K562 (cell line): ENCODE measurements at places on chromosomes 7 and 10. TPM values are rescaled to one million over a fixed set of nuclear protein-coding genes. Genes with fewer than 3 reads are reported as not detected.

HERC4 gene
- 26.3 and 29.8 TPM in 2 replicates for total RNA-seq

ZNF736 gene
- total RNA-seq, result 8.8 and 11.4 TPM in 2 replicates

CACNA2D1 gene
- 0.45 and 0.49 TPM in 2 replicates for total RNA-seq

FXYD4 gene
- total RNA-seq, result not detected in 2 replicates

ALOX5 gene
- 0.92 and 2.0 TPM in 2 replicates for total RNA-seq

TFPI2 gene
- total RNA-seq, result 0.11 TPM in 1 of 2 replicates, not detected in the other

DNA sequence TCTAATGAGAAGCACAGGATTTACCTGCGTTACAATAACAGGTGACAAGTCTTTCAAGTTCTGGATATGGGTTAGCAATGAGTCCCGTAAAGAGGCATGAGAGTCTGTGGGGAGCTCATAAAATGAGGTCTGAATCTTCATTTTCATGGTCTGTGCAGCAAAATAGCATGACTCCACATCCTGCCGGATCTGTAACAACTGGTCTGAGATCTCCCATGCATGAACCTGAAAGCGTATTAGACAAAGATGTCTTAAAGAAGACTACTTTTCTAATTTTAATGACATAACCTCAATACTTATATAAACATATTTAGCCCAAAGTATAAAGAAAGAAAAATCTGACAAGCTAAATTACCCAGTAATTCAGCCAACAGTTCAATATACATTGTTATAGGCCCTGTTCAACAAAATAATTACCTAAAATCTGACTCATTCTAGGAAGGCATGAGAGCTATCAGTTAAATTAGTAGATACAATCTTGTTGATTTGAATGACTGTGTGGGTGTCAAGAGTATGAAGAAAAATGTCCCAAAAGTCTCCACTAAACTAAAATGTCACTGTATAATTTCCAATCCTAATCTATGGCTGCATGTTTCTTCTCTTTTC is 36.9 kb downstream of the TNPO3 start:
- no peaks in the 10 kb centered on the region for H3K27me3 ChIP-seq
- DNase-seq, result no peak
- no peaks in the 10 kb centered on the region for H3K4me1 ChIP-seq
- H3K36me3 ChIP-seq, result peaks cover 61% of the 10 kb centered on the region

DNA sequence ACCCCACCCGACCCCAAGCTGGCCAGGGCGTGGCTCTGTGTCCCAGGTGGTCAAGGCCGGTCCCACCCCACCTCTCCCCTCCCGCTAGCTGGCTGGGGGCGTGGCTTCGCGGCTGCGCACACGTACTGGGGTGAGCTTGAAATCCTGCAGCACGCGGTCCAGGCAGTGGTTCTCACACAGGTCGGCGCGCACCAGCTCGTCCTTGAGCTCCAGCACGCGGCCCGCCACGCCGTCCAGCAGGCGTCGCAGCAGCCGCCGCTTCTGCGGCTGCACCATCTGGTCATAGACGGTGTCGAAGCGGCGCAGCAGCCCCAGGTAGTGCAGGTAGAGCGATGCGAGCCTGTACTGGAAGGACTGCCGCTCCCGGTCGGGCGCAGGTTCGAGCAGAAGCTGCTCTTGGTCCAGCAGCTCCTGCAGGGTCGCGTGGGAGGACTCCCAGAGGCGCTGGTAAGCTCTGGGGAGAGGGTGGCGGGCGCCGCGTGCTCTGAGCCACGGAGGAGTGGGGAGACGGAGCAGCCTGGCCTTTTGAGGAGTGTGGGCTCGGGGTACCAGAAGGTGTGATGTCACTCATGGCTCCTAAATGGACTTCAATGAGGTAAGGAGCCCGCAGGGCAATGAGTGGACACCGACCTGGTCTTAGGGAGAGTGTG is 5.8 kb downstream of the H2BK1 start:
- peak; percentile 78 for DNase-seq
- no peak overlapping the region for H3K4me3 ChIP-seq
- no peaks in the 10 kb centered on the region for H3K36me3 ChIP-seq
- peaks cover 15% of the 10 kb centered on the region for H3K4me1 ChIP-seq

GRCh38 chr7:42877862-42878261 is 34.0 kb downstream of the C7orf25 start:
- H3K4me1 ChIP-seq, result peaks cover 8% of the 10 kb centered on the region
- DNase-seq, result no peak
- no peaks in the 10 kb centered on the region for H3K36me3 ChIP-seq
- H3K27ac ChIP-seq, result no peak overlapping the region

DNA sequence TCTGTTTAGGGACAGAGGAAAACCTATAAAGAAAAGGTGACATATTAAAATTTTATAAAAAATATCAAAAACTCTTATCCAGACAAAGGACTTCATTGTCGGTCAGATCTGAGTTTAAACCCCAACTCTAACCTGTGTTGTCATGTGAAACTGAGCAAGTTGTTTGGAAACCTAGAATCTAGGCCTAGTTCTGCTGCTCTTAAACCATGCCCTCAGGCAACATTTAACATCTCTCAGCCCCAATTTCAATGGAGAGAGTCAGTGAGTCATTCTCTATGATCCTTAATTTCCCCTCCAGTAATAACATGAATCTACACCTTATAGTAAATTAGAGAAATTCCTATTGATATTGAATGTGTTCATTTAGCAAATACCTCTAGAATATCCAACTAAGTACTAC is 192.3 kb downstream of the IMMP2L start:
- peaks cover 6% of the 10 kb centered on the region; the same call in 2 of the 3 replicates for H3K4me1 ChIP-seq
- H3K27me3 ChIP-seq, result no peaks in the 10 kb centered on the region
- DNase-seq, result no peak
- no peak overlapping the region for H3K4me3 ChIP-seq
- no peaks in the 10 kb centered on the region; the same call in 2 of the 3 replicates for H3K36me3 ChIP-seq

- DNase-seq, result no peak
- H3K27ac ChIP-seq, result no peak overlapping the region
- no peak overlapping the region for H3K4me3 ChIP-seq
- H3K27me3 ChIP-seq, result no peaks in the 10 kb centered on the region
- H3K4me1 ChIP-seq, result no peaks in the 10 kb centered on the region
Measured at GRCh38 chr10:86942441-86943315, 14.7 kb downstream of the MMRN2 start.

DNA sequence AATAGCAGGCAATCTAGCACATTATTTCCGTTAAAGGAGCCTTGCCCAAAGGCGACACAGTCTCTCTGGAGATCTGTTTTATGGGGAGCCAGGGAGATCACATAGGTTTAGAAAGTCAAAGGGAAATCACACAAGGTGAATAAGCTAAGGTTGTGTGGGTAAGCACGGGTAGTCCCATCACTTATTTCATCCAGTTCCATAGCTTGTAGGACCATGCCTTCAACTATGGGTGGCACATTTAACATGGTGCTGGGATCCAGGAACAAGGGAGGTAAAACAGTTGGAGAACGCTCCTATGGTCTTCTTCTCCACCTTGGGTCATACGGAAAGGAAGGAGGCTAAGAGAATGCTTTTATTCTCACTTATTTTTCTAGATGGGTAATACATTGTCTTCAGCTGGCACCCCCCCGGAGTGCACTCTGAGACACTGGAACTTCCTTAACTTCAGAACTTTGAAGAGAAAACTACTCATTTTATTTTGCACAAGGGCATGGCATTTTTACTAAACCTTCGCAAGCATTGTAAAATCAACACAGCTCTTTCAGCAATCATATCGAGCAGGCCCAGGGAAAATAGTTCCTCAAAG is 435.4 kb downstream of the KIF20B start:
- no peaks in the 10 kb centered on the region for H3K36me3 ChIP-seq
- no peak overlapping the region for H3K4me3 ChIP-seq
- no peak for DNase-seq

DNA sequence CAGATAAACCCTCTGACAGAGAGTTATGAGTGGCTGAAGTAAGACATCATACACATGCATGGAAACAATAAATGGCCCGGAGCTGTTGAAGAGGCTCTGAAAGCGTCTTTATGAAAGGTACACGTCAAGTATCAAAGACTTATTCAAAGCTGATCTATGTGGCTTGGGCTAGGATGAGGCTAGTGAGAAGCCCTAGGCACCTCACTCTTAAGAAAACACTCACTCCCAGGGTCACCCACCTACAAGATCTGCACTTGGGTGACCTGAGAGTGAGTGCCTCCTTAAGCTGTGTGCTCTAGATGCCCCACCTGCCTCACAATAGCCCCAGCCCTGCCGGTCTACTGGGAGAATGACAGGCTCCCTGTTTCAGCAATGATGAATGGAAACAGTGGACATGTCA is 1.1 kb upstream of the GIMAP1 start:
- no peaks in the 10 kb centered on the region for H3K36me3 ChIP-seq
- DNase-seq, result no peak
- no peaks in the 10 kb centered on the region for H3K4me1 ChIP-seq
- peaks cover 23% of the 10 kb centered on the region for H3K27me3 ChIP-seq
- no peak overlapping the region for H3K4me3 ChIP-seq

DNA sequence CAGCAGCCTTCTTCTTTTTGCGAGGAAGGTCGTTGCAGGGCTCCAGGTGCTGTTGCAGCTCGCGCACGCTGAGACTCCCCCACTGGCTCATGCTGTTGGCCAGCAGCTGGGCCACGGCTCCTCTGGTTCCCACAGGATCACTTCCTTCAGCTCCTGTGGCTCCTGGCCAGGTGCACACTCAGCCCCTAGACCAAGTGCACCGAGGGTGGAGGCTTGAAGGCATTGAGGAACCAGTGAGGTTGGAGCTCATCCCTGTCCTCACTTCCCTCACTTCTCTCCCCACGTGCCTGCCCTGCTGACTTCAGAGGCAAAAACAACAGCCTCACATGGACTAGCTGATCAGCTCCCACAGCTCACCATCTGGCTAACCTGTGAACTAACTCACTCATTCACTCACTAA is 46.2 kb upstream of the ADRB1 start:
- no peak overlapping the region for H3K27ac ChIP-seq
- H3K4me3 ChIP-seq, result no peak overlapping the region
- no peaks in the 10 kb centered on the region for H3K4me1 ChIP-seq
- H3K36me3 ChIP-seq, result no peaks in the 10 kb centered on the region
- peaks cover 20% of the 10 kb centered on the region for H3K27me3 ChIP-seq
- no peak for DNase-seq

DNA sequence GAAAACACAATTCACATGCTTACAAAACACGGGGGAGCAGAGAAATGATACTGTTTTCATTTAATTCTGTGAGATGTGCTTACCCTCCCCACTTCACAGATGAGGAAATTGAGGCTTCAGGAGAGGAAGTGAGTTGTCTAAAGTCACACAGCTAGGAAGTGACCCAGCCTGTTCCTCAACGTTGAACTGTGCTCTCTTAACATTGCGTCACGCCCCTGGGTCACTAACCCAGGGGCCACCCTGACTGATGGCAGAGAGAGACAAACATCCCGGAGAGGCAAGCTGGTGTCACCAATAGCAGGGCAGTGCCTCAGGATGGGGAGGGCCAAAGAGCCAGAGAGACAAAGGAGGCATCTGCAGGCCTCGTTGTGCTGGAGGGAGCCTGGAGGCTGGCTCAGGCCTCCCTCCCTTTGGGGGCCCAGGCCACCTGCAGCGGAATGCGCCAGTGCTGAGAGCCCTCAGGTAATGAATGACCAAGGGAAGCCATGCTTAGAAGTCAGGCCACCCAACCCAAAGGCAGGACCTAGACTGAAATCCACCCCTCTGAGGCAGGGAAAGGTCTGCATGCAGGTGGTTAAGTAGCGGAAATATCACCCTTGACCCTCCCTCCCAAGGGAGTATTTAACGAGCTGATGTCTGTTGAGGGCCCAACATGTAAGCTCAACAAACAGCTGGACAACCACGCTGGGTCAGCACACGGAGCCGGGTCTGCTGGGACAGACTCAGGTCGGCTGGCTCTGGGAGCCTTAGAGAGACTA is 81.3 kb downstream of the C10orf105 start:
- no peaks in the 10 kb centered on the region for H3K36me3 ChIP-seq
- no peaks in the 10 kb centered on the region for H3K27me3 ChIP-seq
- H3K4me3 ChIP-seq, result no peak overlapping the region; the same call in 1 of the 2 replicates

DNA sequence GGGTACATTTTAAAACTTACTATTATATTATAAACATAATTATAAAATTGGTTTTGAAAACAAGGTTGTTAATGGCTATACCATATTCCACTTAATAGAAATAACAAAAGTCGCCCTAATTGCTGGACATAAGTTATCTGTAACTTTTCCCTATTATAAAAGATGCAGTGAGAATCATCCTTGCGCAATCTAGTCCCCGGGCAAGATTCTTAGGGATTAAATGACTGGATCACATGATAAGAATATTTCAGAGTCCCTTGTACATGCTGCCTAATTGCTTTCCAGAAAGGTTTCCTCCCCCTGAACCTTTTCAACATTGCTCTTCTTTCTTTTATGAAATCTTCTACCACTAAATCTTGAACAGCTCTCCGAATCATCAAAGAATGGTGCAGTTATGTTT is 479.8 kb upstream of the MKI67 start:
- DNase-seq, result no peak
- no peaks in the 10 kb centered on the region for H3K27me3 ChIP-seq
- no peak overlapping the region for H3K4me3 ChIP-seq
- H3K27ac ChIP-seq, result no peak overlapping the region

GRCh38 chr7:41185851-41186250 is 517.0 kb downstream of the INHBA start:
- no peaks in the 10 kb centered on the region for H3K4me1 ChIP-seq
- H3K27me3 ChIP-seq, result no peaks in the 10 kb centered on the region
- H3K4me3 ChIP-seq, result no peak overlapping the region
- no peak overlapping the region for H3K27ac ChIP-seq
- no peak for DNase-seq

GRCh38 chr10:86663576-86664339 is 4.6 kb upstream of the LDB3 start:
- H3K27ac ChIP-seq, result no peak overlapping the region
- DNase-seq, result no peak
- H3K36me3 ChIP-seq, result no peaks in the 10 kb centered on the region
- H3K27me3 ChIP-seq, result peaks cover 8% of the 10 kb centered on the region; the same call in 2 of the 3 replicates
- no peak overlapping the region for H3K4me3 ChIP-seq

GRCh38 chr7:127250312-127251035 is 2.3 kb downstream of the GRM8 start:
- no peak for DNase-seq
- H3K27ac ChIP-seq, result no peak overlapping the region
- H3K4me3 ChIP-seq, result no peak overlapping the region
- peaks cover 15% of the 10 kb centered on the region; the same call in 2 of the 3 replicates for H3K27me3 ChIP-seq
- peaks cover 25% of the 10 kb centered on the region for H3K4me1 ChIP-seq

GRCh38 chr10:22442063-22442462 is 96.8 kb downstream of the SPAG6 start:
- no peaks in the 10 kb centered on the region for H3K36me3 ChIP-seq
- no peak for DNase-seq
- peaks cover 4% of the 10 kb centered on the region; the same call in 2 of the 3 replicates for H3K4me1 ChIP-seq
- no peaks in the 10 kb centered on the region for H3K27me3 ChIP-seq

GRCh38 chr10:113226399-113226798 is 276.4 kb downstream of the TCF7L2 start:
- no peak for DNase-seq
- no peak overlapping the region for H3K4me3 ChIP-seq
- H3K36me3 ChIP-seq, result no peaks in the 10 kb centered on the region

DNA sequence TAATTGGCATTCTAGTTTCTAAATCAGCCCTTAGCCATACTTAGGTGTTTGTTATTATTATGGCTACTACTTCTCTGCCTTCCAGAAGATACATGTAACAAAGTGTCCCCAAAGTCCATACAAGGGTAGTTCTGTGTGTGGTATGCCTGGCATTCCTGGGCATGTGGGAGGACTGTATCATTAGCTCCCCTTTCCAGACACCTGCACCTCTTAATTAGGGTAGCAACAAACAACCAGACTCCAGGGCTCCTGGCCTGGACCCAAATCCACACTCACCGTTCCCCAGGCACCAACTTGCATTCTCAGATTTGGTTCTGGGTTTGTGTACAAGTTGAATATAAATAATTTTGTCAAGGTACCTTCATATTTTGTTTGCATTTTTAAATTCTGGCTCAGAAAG is 15.5 kb upstream of the CALD1 start:
- no peak overlapping the region for H3K4me3 ChIP-seq
- DNase-seq, result no peak
- no peaks in the 10 kb centered on the region for H3K4me1 ChIP-seq
- H3K27ac ChIP-seq, result no peak overlapping the region
- no peaks in the 10 kb centered on the region for H3K36me3 ChIP-seq
